ENCODE measurements at places on chromosomes 5 and 9. TPM values are rescaled to one million over a fixed set of nuclear protein-coding genes. Genes with fewer than 3 reads are reported as not detected.

GRCh38 chr5:180470361-180470760, 23.8 kb upstream of the CNOT6 start:
- H3K27me3 ChIP-seq, result no peaks in the 10 kb centered on the region
- no peak for DNase-seq
- no peaks in the 10 kb centered on the region for H3K36me3 ChIP-seq
- no peak overlapping the region for H3K4me3 ChIP-seq

DNA sequence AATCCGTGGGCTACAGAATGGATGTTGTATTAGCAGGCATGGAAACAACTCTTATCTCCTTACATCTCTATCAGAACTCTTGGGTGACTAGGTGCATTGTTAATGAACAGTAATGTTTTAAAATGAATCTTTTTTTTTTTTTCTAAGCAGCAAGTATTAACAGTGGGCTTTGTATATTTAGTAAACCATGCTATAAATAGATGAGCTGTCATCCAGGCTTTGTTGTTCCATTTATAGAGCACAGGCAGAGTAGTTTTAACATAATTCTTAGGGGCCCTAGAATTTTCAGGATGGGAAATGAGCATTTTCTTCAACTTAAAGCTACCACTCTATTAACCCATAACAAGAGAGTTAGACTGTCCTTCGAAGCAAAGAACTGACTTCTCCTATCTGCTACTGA, 233.7 kb upstream of the ADAMTSL1 start:
- H3K36me3 ChIP-seq, result no peaks in the 10 kb centered on the region
- no peaks in the 10 kb centered on the region for H3K4me1 ChIP-seq
- H3K27me3 ChIP-seq, result peaks cover 4% of the 10 kb centered on the region
- H3K27ac ChIP-seq, result no peak overlapping the region

GRCh38 chr5:112918679-112919078, 3.3 kb downstream of the REEP5 start:
- H3K4me1 ChIP-seq, result peaks cover 23% of the 10 kb centered on the region
- no peaks in the 10 kb centered on the region for H3K36me3 ChIP-seq
- H3K27ac ChIP-seq, result no peak overlapping the region
- DNase-seq, result no peak

- H3K36me3 ChIP-seq, result no peaks in the 10 kb centered on the region
- no peak overlapping the region for H3K4me3 ChIP-seq
- no peaks in the 10 kb centered on the region for H3K27me3 ChIP-seq
- H3K27ac ChIP-seq, result peak overlapping the region; percentile 60
Measured at GRCh38 chr5:33205727-33206410, 234.9 kb upstream of the TARS1 start.

GRCh38 chr5:147436596-147436995, 73.3 kb downstream of the DPYSL3 start:
- no peaks in the 10 kb centered on the region for H3K36me3 ChIP-seq
- H3K4me3 ChIP-seq, result no peak overlapping the region
- H3K27ac ChIP-seq, result no peak overlapping the region
- no peaks in the 10 kb centered on the region for H3K4me1 ChIP-seq
- DNase-seq, result no peak
- H3K27me3 ChIP-seq, result no peaks in the 10 kb centered on the region

GRCh38 chr5:131773805-131774204, 23.0 kb downstream of the FNIP1 start:
- H3K27ac ChIP-seq, result no peak overlapping the region
- DNase-seq, result no peak
- no peak overlapping the region for H3K4me3 ChIP-seq
- H3K4me1 ChIP-seq, result peaks cover 33% of the 10 kb centered on the region
- no peaks in the 10 kb centered on the region for H3K36me3 ChIP-seq

GRCh38 chr5:132825033-132825833, 5.2 kb downstream of the SHROOM1 start:
- H3K4me1 ChIP-seq, result peaks cover 7% of the 10 kb centered on the region
- H3K4me3 ChIP-seq, result no peak overlapping the region
- H3K27ac ChIP-seq, result no peak overlapping the region
- H3K36me3 ChIP-seq, result no peaks in the 10 kb centered on the region

DNA sequence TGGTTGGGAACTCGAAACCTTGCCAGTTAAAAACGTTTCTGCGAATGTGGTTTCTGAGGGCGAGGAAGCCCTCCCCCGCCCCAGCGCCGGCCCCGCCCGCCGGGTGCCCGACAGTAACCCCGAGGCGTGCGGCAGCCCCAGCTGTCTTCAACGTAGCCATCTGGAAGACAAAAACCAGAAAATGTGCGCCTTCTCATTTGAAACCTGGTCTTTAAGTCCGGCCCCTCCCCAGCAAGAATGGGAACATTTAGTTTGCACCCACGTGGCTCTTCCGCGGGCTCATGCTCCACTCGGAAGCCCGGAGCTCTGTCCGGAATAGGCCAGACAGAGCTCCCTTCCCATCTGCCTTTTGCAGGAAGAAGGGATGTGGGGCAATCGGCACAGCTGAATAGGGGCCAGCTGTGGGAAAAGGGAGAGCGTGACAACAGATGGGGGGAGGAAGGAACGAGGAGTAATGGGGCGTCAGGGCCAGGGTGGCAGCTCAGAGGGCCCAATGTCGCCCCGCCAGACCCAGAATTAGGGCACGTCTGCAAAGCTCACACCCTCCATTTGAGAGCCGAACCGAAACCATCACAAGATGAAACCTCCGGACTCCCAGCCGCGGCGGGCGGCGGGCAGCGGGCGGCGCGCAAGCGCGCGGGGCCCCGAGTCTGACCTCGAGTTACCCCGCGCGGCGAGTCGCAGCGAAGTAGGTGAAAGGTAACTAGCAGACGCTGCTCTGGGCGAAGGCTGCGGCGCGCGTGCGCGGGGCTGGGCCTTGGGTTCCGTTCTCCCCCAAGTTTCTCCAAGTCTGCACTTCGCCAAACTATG, 63.4 kb upstream of the ABCA1 start:
- peak overlapping the region; percentile 88 for H3K27ac ChIP-seq
- H3K4me1 ChIP-seq, result peaks cover 39% of the 10 kb centered on the region
- H3K36me3 ChIP-seq, result no peaks in the 10 kb centered on the region
- peak; percentile 93 for DNase-seq
- H3K4me3 ChIP-seq, result peak overlapping the region; percentile 69

- no peak overlapping the region for H3K27ac ChIP-seq
- H3K4me3 ChIP-seq, result no peak overlapping the region
- no peaks in the 10 kb centered on the region for H3K27me3 ChIP-seq
- no peak for DNase-seq
- no peaks in the 10 kb centered on the region for H3K36me3 ChIP-seq
- H3K4me1 ChIP-seq, result no peaks in the 10 kb centered on the region
Measured at GRCh38 chr9:68720656-68721313, 15.7 kb downstream of the PIP5K1B start.

DNA sequence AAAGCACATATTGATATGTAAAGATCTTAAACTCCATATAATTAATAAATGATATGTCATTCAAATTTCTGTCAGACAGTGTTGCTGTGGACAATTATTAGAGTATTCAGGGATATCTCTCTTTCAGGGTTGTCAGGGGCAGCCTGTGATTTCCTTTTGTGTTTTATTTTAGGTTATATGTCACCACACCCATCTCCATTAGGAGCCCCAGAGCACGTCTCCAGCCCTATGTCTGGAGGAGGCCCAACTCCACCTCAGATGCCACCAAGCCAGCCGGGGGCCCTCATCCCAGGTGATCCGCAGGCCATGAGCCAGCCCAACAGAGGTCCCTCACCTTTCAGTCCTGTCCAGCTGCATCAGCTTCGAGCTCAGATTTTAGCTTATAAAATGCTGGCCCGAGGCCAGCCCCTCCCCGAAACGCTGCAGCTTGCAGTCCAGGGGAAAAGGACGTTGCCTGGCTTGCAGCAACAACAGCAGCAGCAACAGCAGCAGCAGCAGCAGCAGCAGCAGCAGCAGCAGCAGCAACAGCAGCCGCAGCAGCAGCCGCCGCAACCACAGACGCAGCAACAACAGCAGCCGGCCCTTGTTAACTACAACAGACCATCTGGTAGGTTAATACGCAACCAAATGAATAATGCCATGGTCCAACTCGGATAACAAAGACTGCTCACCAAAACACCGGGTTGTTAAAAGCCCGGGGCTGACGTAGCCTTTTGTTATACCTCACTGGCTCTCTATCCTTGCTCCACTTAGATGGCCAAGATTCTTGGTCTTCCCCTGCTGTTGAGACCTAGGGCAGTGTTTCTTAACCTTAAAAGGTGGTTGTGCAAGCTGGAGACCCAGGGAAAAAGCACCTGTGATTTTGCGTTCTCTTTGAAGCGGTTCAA, 24.4 kb downstream of the SMARCA2 start:
- H3K27me3 ChIP-seq, result no peaks in the 10 kb centered on the region
- H3K4me3 ChIP-seq, result no peak overlapping the region
- H3K27ac ChIP-seq, result no peak overlapping the region
- no peaks in the 10 kb centered on the region for H3K36me3 ChIP-seq
- no peak for DNase-seq

DNA sequence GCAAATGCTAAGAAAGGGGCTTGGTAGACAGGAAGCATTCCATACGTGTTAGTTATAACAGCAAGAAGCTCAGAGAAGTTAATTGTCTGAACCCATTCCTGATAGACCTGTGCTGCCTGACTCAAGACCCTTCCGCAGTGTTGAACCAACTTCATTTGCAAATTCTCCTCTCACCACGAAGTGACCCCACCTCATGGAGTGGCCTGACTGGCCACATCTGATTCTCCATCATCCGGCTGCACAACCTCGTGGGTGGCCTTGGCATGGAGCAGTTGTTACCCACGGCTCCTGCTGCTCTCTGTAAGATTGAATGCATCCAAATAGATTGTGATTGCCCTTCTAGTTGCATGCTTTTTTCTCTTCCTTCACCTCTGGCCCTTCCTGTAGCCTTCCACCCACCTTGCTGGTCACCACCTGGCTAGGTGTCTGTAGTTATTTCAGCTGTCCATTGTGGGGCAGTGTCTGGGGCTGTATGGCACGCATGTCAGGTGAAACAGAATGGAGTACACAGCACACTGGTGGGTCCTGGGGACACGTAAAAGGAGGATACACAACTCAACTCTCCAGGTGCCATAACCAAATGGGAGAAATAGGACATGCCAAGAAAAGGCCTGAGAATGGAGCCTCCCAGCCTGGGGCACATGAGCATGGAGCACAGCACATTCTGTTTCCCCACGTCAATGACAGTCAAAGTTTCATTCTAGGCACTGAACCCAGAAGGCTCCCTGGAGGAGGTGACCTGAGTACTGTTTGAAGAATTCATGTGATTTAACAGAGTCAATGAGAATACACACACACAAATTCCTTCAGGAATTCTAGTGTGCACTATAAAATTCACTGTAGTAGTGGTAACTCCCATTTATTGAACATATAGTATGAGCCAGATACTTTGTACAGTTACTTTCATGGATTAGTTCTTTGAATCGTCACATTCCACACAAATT, 70.5 kb upstream of the PTCH1 start:
- no peak overlapping the region for H3K4me3 ChIP-seq
- no peaks in the 10 kb centered on the region for H3K27me3 ChIP-seq
- DNase-seq, result no peak
- no peak overlapping the region for H3K27ac ChIP-seq

DNA sequence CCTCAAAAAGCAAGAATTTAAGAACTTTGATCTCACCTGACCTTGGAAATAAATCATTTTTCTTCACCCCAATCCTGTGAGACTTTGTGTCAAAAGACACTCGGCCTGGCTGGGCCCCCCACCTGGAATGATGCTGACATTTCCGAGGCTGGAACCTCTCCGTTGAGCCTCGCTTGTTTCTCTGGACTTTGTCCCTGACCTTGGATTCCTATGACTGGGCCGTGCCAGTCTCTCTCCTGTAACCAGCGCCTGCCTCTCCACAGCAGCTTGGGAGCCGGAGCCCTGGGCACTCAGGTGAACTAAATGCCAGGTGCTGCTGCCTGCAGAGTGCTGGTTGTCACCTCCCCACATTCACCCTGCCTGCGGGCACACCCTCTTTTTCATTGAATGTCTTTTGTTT, 62.7 kb downstream of the RETREG1 start:
- no peaks in the 10 kb centered on the region for H3K4me1 ChIP-seq
- DNase-seq, result no peak
- no peaks in the 10 kb centered on the region for H3K36me3 ChIP-seq
- no peaks in the 10 kb centered on the region for H3K27me3 ChIP-seq

DNA sequence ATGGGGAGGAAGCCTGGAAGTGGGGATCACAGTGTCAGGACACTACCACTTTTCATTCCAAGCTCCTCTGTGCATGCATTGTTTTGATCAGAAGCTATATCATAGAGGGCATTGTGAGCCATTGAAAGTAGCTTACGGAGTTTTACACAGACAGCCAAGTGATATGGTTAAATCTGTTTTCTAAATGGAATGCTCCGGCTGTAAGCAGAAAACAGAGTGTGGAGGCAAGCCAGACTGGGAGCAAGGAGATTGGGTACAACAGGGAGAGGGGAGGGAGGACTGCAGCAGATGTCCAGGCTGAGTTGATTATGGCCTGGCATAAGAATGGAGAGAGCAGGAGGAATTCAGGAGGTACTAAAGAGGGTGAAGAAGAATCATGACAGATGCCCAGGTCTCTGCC, 15.5 kb upstream of the SOWAHA start:
- no peaks in the 10 kb centered on the region for H3K4me1 ChIP-seq
- DNase-seq, result no peak
- H3K27ac ChIP-seq, result no peak overlapping the region
- H3K4me3 ChIP-seq, result no peak overlapping the region

- H3K36me3 ChIP-seq, result no peaks in the 10 kb centered on the region
- no peak overlapping the region for H3K27ac ChIP-seq
- no peaks in the 10 kb centered on the region for H3K27me3 ChIP-seq
- H3K4me1 ChIP-seq, result no peaks in the 10 kb centered on the region
Measured at GRCh38 chr9:68643901-68644809, 60.9 kb upstream of the PIP5K1B start.

DNA sequence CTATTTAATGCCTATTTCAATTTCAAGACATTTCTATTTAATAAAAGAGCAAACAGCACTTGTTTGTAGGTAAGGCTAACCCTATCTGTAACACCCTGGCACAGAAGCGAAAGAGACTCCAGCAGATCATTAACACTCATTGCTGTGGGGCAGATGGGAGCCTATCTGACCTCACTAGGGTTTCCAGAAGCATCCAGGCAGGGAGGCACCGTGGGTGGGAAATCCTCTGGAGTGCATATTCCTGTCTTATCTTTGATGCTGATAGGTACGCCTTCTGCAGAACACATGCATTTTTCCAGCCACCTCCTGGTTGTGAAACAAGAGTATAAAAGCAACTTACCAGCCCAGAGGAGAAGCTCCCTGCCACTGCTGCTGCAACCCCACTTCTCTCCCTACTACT, 233.7 kb downstream of the GLIS3 start:
- no peak overlapping the region for H3K4me3 ChIP-seq
- H3K4me1 ChIP-seq, result peaks cover 8% of the 10 kb centered on the region
- no peaks in the 10 kb centered on the region for H3K36me3 ChIP-seq
- no peak for DNase-seq

Gene PCDHB15
- total RNA-seq, result 0.95 TPM

Gene PCYOX1L
- total RNA-seq, result 9.8 TPM

Gene RLN2
- not detected for total RNA-seq

Gene SNCAIP
- 6.4 TPM for total RNA-seq

Gene EPB41L4A
- 13.4 TPM for total RNA-seq

Gene ZNF622
- 28.0 TPM for total RNA-seq

Gene COL15A1
- 320 TPM for total RNA-seq

Gene MSMP
- total RNA-seq, result 1.1 TPM

Gene QRFP
- not detected for total RNA-seq

Gene BNC2
- 4.3 TPM for total RNA-seq

Measured in adrenal gland (tissue), 19 donors.